Stromal cell of bone marrow (primary cell): ENCODE measurements at places on chromosomes 6 and 20.

- DNase-seq = no peak
Observed at GRCh38 chr20:4322499-4322898, 307.1 kb upstream of the RNF24 start.

DNA sequence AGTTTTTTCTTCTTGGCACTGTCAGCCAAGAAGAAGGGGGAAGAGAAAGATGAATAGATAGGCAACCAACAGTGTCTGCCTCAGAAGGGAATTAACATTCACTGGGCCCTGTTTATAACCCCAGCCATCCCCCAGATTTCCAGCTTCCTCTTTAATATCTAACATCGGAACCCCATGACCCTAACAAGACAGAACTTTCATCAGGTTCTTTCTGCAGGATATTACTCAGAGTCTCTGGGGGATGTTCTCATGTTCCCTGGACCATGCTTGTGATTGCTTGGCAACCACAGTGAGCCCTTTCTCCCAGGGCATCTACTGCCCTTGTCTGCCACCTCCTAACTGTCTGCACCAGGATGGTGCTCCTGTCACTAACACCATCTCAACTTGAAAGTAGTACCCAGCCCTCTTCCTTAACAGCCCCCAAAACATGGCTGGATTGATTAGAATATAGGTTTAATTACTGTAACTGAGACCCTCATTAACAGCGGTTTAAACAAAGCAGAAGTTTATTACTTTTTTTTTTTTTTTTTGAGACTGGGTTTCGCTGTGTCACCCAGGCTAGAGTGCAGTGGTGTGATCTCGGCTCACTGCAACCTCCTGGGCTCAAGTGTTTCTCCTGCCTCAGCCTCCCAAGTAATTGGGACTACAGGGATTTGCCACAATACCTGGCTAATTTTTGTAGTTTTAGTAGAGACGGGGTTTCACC, 12.0 kb upstream of the PTPN1 start:
- peak; percentile 81 for DNase-seq

DNA sequence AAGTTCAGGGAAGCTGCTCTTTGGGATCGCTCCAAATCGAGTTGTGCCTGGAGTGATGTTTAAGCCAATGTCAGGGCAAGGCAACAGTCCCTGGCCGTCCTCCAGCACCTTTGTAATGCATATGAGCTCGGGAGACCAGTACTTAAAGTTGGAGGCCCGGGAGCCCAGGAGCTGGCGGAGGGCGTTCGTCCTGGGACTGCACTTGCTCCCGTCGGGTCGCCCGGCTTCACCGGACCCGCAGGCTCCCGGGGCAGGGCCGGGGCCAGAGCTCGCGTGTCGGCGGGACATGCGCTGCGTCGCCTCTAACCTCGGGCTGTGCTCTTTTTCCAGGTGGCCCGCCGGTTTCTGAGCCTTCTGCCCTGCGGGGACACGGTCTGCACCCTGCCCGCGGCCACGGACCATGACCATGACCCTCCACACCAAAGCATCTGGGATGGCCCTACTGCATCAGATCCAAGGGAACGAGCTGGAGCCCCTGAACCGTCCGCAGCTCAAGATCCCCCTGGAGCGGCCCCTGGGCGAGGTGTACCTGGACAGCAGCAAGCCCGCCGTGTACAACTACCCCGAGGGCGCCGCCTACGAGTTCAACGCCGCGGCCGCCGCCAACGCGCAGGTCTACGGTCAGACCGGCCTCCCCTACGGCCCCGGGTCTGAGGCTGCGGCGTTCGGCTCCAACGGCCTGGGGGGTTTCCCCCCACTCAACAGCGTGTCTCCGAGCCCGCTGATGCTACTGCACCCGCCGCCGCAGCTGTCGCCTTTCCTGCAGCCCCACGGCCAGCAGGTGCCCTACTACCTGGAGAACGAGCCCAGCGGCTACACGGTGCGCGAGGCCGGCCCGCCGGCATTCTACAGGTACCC, at the start of gene ESR1:
Gene ESR1, plus strand, starts transcription at position 170 of the 858 bp plus-strand sequence. Its CDS starts 231 bp downstream, at position 401.
- peak; percentile 30 for DNase-seq

- DNase-seq = no peak
Observed at GRCh38 chr6:36201612-36202011, 5.1 kb downstream of the BRPF3 start.

DNA sequence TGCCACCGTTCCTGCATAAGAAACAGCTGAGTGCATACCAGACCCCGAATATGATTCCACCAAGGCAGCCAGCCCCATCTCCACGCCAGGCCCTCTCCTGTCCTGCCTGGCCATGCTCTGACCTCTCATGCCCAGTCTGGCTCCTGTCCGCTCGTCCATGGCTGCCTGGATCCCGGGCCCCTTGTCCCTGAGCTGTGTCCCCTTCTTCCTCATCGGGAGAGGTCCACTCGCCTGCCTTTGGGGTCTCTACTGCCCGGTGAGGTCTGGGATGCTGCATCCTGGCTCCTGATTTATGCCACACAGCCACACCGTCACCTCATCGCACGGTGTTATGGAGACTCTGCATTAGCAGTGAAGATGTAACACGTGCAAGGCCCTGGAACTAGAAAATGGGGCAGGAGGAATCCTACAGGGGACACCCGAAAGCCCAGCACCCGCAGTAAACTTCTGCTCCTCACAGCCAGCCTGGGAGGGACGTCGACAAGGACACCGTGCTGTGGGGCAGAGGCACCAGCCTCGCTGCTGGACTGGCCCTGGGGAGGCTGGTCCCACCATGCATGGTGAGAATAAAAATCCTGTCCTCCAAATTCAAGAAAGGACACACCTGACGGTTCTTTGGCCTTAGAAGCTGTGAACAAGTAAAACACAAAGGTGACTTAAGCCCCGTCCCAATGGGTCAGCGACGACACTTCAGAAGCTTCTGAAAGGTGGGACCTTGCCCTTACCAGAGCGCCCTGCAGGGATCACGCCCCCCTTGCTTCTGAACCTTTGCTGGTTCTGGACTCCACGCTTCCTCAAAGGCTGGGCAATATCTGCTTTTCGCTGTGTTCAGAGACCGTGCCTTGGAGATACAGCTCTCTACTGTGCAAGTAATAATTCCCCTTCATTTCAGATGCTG, 103.0 kb downstream of the DLL1 start:
- no peak for DNase-seq

DNA sequence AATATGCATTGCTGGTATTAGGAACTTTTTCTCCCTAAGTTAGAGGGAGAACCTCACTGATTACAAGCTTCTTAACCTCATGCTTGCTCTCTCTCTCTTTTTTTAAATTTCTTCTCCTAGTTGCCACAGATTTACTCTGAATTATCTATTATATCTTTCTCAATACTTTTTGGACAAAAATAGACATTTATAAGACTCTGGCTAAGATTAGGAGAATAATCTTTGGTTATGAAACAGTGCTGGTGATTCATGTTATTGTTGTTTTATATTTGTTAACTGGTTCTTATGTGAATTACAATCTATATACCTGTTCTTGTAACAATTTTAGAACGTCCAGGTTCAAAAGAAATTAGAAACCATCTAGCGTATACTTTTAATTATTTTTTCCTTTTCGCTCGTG, 187.8 kb downstream of the OGFRL1 start:
- DNase-seq = no peak
